Stimulated activated CD4-positive, alpha-beta T cell treated with anti-CD3 and anti-CD28 coated beads, Interleukin-1b, Interleukin-23, amount 100 ng/mL, for 24 hours (primary cell): ENCODE measurements at places on chromosomes 11 and 22.

GRCh38 chr11:81658722-81659121 is 1074.9 kb downstream of the FAM181B start:
- DNase-seq: no peak

DNA sequence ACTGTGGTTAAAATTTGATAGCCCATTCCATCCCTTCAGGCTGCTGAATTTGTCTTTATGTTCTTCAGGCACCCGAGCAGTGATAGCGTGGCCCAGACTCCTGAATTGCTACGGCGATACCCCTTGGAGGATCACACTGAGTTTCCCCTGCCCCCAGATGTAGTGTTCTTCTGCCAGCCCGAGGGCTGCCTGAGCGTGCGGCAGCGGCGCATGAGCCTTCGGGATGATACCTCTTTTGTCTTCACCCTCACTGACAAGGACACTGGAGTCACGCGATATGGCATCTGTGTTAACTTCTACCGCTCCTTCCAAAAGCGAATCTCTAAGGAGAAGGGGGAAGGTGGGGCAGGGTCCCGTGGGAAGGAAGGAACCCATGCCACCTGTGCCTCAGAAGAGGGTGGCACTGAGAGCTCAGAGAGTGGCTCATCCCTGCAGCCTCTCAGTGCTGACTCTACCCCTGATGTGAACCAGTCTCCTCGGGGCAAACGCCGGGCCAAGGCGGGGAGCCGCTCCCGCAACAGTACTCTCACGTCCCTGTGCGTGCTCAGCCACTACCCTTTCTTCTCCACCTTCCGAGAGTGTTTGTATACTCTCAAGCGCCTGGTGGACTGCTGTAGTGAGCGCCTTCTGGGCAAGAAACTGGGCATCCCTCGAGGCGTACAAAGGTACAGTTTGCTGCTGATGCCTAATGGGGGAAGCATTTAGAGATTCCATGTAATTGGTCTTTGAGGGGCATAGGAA is 4.7 kb downstream of the MADD start:
- DNase-seq: no peak

DNA sequence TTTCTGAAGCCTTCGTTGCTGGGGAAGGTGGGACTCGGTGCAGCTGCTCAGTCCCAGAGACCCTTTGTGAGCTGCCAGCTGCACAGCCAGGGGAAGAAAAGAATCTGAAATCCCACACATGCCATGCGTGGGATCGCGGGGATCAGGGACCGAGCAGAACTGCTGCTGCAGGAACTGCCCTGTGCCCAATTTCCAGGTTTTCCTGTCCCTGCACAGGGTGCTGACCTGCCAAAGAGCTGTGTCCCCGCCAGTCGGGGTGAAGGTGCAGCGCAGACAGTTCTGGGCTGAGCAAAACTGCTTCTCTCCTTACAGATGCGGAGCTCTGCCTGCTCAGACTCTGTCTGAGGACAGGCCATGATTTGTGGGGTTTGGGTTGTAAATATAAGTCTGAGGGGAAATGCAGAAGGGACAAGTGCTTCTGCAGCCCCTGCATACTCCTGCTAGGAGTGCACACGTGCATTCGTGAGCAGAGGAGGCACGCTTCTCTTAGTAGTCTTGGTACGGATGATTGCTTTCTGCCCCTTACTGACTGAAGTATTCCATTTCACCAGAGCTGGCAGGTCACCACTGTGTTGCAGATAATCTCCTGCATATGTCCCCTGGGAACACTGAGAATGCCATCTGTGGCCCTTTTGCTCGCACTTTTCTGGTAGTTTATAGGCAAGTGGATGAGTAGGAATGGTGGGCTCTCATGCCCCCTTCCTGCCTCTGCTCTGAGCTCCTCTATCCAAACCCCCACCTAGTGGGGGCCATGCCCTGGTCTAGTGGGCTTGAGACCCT is 141.4 kb downstream of the PARVA start:
- DNase-seq: no peak

- DNase-seq: no peak
Measured at GRCh38 chr22:24697172-24697571, 77.3 kb downstream of the PIWIL3 start.

GRCh38 chr22:49789289-49790141 is 38.2 kb downstream of the BRD1 start:
- DNase-seq: no peak

DNA sequence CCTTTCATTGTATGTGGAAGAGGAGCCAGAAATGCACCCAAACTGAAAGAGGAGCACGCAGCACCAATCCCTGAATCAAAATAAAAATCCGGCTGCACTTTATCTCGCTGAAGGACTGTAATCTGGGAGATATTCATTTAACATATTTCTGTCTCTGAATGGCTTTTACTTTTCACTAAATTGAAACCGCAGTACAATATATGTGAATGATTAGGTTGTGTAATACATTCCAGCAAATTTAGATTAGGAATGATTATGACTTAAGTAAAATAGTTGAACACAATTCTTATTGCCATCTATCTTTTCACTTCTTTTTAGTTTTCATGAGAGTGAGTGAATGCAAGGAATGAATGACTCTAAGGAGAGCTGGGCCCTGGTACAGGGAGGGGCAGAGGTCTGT is 232.1 kb downstream of the ST3GAL4 start:
- DNase-seq: no peak

- DNase-seq: no peak
Measured at GRCh38 chr11:16226245-16226644, 130.1 kb downstream of the SOX6 start.

DNA sequence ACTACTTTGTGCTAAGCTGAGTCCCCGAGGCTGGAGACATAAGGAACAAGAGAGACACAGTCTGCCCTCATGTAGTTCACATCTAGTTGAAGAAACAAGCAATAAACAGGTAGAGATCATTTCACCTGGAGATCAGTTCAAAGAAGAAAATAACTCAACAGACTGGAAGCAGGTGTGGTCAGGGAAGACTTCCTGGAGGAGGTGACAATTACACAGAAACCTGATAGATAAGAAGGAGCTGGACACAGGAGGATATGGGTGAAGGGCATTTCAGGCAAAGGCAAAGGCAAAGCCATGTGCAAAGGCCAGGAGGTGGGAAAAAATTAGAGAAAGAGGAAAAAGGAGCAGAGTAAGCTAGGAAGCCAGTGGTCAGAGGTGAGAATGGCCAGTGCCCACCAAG is 115.6 kb downstream of the MN1 start:
- DNase-seq: no peak

DNA sequence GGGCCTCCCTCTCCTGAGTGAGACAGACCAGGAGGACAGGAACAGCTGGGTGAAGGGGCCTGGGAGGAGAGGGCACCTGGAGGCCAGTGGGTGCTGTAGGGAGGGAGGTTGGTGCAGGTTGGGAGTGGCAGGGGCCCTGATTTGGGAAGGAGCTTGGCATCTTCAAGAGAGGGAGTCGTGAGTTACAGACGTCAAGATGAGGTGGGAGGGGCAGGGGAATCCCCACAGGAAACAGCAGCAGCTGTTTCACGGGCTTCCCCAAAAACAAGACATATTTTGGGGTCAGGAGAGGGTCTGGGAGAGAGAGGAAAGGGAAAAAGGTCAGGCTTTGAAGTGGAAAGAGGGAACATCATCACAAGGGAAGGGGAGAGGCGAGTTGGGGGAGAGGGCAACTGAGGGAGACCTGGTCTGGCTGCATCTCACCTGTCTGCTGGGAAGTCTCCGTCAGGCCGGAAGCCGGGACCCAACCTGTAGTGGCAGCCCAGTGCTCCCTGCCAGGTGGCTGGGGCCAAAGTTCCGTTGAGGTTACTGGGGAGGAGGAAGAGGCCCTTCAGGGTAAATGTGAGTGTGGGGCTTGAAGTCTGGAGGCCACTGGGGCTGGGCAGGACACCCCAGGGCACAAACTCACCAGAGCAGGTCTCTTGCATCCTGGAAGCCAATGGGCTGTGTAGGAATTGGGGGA is 4.4 kb downstream of the NAALADL1 start:
- DNase-seq: no peak

DNA sequence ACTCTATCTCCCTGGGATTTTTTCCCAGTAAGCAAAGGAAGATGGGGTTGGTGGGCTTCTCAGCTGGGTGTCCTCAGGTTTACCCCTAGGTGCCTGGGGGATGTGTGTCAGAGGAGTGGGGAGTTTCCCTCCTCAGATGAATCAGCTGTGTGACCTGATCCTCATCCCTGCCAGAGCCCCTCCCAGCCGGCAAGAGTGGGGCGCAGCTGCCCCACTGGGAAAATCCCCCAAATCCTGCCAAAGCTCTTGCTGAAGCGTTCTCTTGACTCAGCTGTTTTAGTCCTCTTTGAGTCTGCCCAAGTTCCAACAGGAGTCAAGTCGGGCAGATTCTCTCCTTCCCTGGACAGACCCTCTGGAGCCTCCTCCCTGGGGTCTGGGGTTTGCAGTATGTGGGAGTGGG is 6.0 kb downstream of the C11orf68 start:
- no peak for DNase-seq

DNA sequence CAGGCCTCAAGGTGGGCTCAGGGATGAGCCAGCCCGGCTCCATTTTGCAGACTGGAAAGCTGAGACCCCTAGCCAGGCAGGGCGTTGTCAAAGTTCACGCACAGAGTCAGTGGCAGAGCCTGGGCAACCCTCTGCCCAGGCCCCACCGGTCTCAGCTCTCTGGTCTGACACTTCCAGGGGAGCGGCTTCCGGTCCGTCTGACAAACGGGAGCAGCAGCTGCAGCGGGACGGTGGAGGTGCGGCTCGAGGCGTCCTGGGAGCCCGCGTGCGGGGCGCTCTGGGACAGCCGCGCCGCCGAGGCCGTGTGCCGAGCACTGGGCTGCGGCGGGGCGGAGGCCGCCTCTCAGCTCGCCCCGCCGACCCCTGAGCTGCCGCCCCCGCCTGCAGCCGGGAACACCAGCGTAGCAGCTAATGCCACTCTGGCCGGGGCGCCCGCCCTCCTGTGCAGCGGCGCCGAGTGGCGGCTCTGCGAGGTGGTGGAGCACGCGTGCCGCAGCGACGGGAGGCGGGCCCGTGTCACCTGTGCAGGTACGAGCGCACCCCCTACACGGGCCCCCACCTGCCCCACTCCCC is 36.0 kb downstream of the CD6 start:
- DNase-seq: no peak

- DNase-seq: no peak
Measured at GRCh38 chr11:66684635-66685034, 6.9 kb upstream of the RBM4B start.

GRCh38 chr22:41732096-41732772 is 32.9 kb downstream of the MEI1 start:
- DNase-seq: no peak

- no peak for DNase-seq
Measured at GRCh38 chr11:108204929-108205499, 17.4 kb downstream of the NPAT start.

DNA sequence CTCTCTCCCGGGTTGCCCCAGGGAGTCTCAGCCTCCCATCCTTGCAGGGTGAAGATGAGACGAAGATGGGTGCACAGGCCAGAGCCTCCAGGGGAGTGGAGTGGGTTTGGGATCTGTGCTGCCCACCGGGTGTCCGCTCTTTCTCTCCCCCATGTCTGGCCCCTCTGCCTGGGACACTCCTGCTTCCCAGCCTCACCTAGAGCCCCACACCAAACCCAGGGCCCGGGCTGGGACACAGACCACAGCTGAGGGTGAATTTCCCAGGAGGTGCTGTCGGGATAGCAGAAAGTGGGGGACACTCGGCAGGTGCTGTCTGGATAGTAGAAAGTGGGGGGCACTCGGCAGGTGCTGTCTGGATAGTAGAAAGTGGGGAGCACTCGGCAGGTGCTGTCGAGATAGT is 25.0 kb upstream of the KRTAP5-7 start:
- DNase-seq: no peak

GRCh38 chr22:35539910-35540594 is 579 bp upstream of the RASD2 start:
- DNase-seq: peak; percentile 47

GRCh38 chr11:64652586-64653387 is 61.8 kb downstream of the SLC22A12 start:
- peak; percentile 49 for DNase-seq

GRCh38 chr11:16603890-16604793 is 134.3 kb upstream of the C11orf58 start:
- no peak for DNase-seq

GRCh38 chr22:44045145-44045544 is 21.0 kb downstream of the PARVB start:
- no peak for DNase-seq

DNA sequence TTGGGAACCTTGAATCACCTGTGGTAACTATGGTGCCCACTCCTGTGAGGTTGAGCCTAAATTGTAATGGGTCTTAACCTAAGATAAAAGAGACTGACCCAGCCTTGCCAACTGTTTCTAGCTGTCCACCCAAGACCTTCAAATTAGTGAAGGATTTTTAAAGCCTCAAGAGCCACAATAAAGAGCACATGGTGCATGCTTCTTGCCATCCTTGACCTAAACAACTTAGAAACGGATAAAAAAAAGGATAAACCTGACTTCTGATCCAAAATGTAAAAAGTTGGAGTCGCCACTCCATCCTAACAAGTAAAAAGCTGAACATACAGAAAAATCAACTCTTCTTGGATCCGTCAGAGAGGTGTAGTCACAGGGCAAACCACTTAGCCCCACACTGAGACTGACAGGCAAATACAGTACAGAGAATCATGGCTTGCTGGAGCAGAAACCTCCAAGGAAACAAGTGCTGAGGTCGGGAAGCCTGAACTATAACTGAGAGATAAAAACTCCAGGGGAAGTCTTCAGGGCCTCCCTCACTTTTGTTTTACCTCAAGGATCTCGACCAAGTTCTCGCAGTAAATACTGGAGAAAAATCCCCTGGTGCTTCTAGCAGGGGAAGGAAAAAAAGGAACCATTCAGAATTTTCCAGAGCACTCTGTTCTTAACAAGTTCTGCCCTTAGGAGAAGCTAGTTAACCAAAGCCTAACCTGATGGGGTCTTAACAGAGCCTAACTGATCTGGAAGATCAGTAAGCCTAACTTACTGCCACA is 16.3 kb downstream of the ENTHD1 start:
- no peak for DNase-seq

DNA sequence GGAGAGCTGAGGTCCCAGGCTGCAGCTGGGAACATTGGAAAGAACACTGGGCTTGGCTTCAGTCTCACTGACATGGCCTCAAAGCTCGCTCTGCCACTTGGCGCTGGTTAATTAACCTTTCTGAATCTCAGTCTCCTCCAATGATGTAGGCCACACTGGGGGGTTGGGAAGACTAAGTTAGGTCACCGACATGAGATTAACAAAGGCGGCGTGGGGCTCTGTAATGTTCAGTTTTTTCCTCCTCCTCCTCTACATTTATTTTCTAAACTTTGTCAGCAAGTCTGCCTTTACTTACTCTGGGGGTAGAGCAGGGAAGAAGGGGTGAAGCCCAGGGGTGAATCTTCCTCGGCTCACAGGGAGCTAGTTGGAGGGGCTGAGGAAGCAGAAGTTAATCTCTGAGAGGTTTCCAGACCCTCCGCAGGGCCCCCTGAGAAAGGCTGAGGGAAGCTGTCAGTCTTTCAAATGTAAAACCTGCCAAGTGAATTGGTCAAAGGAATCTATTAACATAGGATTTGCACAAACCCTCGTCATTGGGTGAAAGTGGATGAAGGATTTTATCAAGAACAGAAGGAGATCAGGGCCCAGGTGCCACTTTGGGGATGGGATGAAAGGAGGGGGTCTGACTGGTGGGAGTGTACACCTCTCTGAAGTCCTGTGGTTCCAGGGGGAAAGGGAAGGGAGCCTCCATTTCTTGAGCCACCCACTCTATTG is 32.1 kb upstream of the TENM4 start:
- DNase-seq: no peak
